ENCODE measurements at places on chromosomes 5 and 9.

GRCh38 chr9:100698945-100699344 is 121.1 kb downstream of the CAVIN4 start:
- DNase-seq: no peak

DNA sequence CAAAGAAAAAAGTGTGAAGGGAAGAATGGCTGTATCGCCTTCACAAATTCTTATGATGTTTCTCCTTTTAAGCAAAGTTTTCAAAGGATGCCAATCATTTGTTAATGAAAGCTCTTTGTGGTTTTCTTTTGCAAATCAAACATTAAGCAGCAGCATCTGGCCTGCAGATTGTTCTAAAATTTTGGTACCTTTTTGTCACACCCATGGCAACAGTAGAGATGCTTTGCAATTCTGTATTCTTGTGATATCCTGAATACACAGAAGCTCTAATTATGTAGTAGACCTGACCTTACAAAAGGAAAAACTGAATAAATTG is 79.8 kb downstream of the CDO1 start:
- DNase-seq: no peak

- DNase-seq: no peak
Measured at GRCh38 chr5:171863935-171864334, 78.3 kb downstream of the SMIM23 start.

- no peak for DNase-seq
Measured at GRCh38 chr9:82337351-82337750, 348.8 kb downstream of the SPATA31D1 start.

DNA sequence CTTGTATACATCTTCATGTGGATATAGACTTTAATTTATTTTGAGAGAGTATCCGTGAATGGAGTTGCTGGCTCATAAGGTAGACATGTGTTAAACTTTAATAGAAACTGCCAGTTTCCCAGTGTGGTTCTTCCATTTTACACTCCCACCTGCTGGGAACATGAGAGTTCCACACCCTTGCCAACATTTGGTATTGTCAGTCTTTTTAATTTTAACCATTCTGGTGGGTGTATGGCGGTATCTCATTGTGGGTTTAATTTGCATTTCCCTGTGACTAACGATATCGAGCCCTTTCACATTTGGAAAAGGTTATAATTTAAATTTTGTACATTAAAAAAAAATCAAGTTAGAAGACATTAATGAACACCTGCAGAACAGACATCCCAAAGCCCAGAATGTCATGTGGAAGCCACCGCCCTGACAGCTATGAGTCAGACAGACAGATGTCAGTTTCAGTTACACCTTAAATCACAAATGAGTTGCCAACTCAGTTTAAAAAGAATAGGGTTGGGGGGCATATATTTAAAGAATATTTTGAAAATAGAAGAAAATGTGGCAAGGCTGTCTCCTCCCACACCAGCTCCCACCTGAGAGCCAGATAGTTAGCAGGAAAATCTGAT is 36.9 kb downstream of the ANKRD33B start:
- peak; percentile 44 for DNase-seq

DNA sequence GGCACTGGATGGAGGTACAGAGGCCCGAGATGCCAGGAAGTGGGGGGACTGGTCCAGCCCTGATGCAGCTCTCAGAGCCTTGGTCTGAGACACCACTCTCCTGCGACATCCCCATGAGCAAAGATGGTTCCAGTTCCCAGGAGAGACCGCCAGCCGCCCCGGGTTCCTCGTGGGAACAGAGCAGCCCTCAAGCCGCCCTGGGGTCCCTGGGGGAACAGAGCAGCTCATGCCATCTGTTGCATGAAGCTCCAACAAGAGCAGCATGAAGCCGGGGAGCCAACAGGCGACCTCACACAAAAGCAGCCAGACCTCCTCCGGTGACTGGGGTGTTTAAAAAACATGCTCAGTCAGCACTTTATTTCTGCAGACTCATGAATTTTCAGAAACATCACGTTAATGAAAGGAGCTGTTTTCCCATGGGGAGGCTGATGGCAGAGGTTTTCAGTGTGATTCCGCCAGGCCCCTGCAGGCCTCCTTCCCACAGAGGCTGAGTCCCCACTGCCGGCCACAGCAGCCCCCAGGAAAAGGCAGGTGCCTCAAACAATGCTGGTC is 6.2 kb downstream of the SLC6A18 start:
- no peak for DNase-seq

GRCh38 chr9:88777498-88778312 is 213.6 kb upstream of the S1PR3 start:
- no peak for DNase-seq

GRCh38 chr9:126032135-126032534 is 285.0 kb downstream of the PBX3 start:
- no peak for DNase-seq

DNA sequence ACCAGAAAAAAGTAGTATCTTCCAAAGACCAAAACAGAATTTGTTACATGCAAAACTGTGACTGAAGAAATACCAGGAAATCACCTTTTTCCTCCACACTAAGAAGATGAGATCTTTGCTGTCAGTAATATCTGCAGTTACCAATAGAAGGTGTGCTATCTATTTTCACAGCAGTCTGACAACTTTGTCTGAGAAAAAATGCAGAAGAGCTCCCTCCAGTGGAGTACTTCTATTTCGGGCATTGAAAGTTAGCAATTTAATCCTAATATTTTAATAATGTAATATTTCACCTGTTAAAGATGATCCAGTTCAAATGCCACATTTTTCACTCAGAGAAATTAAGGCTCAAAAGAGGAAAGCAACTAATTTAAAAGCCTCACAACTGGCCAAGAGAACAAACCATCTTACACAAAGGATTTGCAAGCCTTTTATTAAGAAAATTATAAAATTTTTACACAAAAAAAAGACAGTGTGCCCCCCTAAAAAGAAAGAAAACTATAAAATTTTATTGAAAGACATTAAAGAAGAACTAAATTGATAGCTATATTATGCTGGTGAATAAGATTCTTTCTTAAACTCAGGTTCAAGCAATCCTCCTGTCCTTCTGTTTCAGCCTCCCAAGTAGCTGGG is 50.6 kb downstream of the DEPDC1B start:
- no peak for DNase-seq

Data from RCC 7860 (cell line).